Kidney epithelial cell (primary cell): ENCODE measurements at places on chromosomes 1 and 21.

DNA sequence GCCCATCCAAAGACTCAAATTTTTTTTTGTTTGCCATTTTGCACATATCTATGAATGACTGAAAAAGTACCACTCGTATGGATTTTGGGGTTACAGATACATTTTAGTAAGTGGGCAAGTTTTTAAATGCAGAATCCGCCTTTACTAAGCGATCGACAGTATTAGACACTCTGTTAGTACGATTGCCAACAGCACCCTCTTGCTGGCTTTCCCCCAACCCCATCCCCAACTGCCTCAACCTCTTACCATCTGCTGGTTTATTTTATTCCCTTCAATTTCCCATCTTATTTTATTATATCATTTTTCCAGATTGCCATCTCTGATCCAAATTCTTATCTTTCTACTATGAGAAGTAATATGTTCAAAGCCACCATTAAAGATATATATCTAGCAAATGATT lies 244.8 kb downstream of the LRRIQ3 start:
- DNase-seq = no peak

DNA sequence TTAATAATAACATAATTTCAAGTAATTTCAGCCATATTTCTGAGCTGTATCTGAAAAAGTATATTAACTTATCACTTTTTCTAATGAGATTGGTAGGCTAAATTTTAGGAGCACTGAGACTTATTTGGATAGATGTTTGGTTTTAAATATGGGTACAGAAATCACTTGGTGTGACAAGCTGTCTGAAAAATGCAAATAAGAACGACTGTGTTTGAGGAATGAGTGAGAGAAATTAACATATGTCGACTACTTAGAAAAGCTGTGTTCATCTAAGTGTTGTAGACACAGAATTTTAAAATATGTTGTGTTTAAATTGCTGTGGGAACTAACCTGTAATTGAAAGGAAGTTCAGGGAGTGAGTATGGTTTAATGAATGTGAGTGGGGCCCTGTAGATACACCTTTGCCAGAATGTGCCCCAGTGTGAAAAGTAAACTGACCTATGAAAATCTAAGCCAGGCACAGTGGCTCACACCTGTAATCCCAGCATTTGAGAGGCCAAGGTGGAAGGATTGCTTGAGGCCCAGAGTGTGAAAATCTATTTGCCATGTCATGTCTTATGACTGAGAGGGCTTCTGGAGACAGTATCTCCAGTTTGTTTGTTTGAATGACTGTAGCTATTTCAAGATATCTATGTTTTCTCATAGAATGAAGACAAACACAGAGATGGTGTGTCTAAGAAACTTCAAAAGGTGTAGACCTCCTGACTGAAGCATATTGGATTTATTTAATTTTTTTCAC lies 53.8 kb upstream of the LRRC8C start:
- DNase-seq = no peak

DNA sequence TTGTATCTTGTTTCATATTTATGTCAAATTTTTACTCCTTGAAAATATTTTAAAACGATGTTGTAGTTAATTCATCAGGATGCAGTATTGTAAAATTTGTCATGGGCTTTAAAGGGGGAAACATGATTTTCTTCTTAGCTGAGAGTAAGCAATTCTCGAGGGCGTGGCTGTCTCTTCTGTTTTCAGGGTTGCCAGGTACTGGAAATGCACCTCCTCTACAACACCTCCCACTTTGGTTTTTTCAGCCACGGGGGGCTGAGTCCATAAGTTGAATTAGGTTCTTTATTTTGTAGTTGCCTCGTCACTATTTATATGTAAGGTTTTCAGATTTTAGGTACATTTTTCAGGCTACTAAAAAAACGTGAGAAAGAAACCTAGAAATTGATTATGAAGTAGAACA lies 64.0 kb downstream of the PRDM2 start:
- no peak for DNase-seq

DNA sequence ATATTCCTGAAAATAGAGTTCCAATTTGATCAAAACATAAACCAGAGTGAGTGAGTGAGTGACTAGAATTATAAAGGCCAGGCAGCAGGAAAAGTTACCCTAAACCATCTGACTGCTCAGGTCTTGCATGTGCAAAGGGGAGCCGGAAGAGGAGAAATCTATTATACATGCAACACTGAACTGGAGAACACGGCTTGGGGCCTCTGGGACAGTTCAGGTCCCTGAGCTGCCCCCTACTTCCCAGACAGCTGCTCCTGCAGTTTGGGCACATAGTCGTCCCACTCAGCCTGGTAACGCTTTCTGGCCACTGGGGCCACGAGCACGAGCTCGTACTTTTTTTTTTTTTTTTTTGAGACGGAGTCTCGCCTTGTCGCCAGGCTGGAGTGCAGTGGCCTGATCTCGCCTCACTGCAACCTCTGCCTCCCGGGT lies 40.1 kb downstream of the PTPRC start:
- DNase-seq = no peak

DNA sequence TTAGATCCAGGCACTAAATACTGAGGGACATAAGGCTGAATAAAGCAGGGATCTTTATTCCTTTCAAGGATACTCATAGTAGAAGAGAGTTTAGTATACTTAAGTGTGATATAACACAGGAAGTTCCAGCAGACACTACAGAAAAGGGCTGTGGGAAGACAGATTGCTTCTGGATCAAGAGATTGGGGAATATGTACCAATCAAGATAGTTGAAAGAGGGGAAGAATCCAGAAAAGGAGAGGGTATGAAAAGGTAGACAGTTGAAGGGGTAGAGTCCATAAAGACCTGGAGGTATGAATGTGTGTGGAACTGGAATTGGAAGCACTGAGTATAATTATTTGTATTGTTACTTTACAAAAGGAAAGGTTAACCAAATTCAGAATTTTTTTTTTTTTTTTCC lies 2.4 kb downstream of the RPS6KC1 start:
- DNase-seq = no peak

DNA sequence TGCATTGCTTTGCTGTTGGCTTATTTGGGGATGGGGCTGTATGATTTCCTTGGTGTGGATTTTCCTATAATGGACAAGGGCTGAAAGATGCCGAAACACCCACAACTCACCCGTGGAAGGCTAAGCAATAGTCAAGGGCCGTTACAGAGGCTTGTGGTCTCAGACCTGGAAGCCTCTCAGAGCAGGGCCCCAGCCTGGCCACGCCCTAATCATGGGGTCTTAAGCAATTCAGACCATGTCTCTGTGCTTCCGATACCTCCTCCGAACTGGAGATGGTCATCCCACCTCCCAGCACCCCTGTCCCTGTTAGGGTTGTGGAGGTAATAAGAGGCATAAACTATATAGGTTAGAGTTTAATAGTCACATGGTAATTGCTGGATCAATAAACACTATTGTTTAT lies 3.4 kb downstream of the ABCG1 start:
- no peak for DNase-seq

- no peak for DNase-seq
These were observed 9.6 kb upstream of the MTR start for GRCh38 chr1:236785477-236785876.
